ENCODE measurements at places on chromosomes 6 and 20.

DNA sequence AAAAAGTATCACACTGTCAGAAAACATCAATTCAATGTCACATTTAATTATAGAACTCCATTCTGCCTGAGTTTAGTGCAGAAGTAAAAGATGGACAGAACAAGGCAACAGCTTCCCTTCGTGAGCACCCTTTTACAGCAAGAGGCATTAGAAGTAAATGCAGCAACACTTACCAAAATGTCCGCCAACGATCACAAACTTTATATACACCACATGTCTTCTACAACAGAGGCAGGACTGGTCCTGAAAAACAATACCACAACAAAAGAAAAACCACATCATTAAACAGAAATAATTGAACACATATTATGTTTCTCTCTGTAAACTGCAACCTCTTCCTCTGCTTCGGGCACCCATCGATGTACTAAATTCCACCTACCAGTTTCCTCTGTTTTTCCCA, 92.9 kb downstream of the FYN start:
- no peak for DNase-seq

GRCh38 chr6:89977808-89978748, 83.8 kb downstream of the GJA10 start:
- no peak for DNase-seq

DNA sequence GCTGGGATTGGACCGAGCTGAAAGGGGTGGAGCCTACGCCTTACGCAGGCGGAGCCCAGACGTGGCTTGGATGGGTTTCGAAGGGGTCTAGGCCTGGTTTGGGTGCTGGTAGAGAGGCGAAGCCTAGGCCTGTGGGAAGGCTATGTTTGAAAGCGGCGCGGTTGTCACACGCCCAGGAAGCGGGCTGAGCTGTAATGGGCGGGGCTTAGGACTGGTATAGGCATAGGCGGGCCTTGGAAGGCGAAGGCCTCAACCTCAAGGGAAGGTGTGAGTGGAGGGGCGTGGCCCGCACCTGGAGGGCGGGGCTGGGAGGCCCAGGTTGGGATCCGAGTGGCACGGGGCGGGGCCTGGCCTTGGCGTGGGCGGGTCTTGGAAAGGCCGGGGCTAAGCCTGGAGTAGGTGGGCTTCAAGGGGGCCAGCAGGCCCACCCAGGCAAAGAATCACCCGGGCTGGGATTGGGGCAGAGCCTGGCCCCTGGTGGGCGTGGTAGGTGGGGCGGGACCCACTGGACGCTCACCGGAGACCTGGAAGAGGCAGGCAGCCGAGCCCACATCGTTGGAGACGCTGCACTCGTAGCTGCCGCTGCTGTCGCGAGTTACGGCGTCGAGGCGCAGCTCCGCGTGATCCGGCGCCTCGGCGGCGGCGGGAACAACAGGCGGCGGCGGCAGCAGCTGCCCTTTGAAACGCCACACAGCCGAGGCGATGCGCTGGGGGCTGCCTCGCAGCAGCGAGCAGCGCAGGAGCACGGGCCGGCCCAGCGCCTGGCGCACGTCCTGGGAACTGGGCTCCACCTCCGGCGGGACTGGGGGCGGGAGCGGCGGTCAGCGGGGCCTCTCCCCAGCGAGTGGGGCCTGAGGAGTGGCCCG, 49.0 kb downstream of the MDGA1 start:
- no peak for DNase-seq

GRCh38 chr6:42503894-42504293, 52.2 kb upstream of the TRERF1 start:
- DNase-seq: no peak

- no peak for DNase-seq
These were observed 25.7 kb downstream of the MUC22 start for GRCh38 chr6:31035862-31036497.

GRCh38 chr6:122752459-122752858, 27.1 kb upstream of the FABP7 start:
- no peak for DNase-seq

DNA sequence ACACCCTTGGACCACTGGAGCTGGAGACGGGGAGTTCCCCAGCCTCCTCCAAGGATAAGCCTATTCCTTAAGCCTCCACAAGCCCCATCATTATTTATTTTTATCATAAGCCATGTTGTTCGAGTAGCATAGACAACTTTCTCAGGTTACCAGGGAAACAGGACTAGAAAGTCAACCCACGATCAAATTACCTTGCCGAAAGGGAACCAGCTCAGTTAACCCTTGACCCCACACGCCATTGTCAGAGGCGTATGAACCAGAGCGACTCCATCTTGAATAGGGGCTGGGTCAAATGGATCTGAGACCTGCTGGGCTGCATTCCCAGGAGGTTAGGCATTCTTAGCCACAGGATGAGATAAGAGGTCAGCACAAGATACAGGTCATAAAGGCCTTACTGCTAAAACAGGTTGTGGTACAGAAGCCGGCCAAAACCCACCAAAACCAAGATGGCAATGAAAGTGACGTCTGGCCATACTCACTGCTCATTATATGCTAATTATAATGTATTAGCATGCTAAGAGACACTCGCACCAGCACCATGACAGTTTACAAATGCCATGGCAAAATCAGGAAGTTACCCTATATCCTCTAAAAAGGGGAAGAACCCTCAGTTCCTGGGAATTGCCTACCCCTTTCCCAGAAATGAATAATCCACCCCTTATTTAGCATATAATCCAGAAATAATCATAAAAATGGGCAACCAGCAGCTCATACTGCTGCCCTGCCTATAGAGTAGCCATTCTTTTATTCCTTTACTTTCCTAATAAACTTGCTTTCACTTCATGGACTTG, 22.4 kb downstream of the SYNJ2 start:
- no peak for DNase-seq

DNA sequence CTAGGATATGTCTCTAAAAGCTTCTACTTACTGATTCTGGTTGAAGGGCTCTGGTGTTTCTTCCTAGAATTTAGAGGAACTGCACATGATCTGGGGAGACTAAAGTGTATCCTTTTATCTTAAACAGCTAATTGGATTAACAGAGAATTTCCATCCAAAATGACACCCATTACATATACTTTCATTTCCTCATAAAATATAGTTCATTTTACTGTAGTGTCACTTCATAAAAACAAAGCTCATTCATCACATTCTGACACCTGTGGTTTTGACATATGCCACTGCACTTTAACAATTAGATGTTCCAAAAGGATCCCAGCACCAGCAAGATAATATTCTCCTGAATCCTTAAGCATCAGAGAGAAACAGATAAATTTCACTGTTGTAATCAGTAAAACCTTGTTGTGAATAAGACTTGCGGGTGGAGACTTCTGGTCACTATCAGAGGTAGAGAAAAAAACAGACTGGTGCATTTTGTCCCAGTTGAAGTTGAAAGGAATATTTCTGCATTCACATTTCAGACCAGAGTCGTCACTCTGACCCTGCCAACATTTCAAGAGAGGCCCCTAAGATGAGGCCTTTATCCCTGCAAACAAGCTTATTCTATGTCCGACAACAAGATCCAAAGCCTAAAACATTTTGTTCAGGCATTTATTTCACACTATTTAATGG, 175.3 kb upstream of the BMP5 start:
- no peak for DNase-seq

DNA sequence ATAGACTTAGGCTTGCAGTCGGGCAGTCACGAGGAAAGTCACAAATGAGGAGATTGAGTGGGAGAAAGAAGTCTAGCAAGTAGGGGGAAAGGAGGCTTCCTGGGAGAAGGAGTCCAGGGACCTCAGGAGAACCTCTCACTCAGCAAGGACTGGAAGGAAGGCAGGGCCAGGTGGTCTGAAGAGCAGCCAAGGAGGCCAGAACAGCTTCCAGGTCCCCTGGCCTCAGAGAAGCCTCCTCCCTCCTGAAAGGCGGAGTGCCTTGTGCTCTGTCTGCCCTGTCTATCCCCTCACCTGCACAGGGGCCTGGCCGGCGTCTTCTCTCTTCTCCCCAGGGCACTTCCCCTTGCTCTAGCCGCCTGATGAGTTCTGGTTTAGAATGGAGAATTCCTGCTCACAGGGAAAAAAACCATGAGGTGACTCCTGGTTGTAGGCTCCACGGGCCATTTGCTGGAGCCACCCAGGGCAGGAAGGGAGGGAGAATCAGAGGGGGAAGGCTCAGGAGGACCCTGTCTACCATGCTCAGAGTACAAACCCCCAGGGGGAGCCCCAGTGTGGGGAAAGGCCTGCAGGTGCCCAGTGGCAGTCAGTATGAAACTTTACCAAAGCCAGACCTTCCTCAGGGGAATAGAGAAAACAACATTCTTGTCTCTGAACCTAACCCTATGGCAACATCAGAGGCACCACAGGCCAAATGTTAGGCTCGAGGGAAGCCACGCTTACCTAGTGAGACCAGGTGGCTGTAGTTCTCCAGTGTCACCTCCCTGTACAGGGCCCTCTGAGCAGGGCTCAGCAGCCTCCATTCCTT, 11.2 kb downstream of the ZNF337 start:
- DNase-seq: no peak

DNA sequence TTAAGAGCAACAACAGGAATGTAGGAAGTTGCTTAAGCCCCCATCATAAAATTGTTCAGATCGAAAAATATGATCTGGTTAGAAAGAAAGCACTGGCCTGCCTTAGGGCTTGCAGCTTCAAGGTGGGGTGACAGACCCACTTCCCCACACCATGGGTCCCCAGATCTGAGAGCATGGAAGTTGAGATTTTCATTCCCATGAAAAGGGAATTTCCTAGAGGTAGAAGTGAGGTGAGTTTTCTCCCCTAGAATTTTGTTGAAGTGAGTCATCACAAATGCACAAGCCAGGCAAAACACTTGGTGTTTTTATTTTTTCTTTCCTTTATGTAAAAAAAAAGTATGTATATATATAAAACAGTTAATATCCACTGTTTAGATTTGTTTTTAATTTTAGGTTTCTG, 213.6 kb upstream of the SUPT3H start:
- DNase-seq: no peak

- DNase-seq: no peak
These were observed 13.7 kb downstream of the KIF3B start for GRCh38 chr20:32291166-32291565.

DNA sequence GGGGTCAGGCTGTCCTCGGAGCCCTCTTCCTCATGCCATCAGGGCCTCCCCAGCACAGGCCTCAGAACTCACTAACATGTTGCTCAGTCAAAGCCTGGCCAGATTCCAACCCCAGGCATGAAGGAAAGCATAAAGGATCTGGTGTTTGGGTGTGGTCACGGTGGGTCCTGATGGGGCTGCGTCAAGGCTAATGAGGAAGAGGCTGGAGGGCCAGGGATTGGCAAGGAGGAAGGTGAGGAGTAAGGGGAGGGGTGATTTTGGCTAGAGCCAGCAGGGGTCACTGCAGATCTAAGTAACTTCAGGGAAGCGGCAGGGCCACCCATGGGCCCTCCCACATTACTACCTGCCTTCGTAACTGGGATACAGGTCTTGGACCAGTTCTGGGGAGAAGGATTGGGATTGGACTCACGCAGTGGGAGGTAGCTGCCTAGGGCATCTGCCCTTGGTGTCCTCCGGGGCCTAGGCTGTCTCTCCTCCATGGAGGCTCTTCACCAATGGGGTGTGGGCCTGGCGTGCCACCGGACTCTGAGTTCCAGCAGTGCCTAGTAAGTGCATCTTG, 36.2 kb upstream of the MRPS18A start:
- DNase-seq: peak; percentile 35

DNA sequence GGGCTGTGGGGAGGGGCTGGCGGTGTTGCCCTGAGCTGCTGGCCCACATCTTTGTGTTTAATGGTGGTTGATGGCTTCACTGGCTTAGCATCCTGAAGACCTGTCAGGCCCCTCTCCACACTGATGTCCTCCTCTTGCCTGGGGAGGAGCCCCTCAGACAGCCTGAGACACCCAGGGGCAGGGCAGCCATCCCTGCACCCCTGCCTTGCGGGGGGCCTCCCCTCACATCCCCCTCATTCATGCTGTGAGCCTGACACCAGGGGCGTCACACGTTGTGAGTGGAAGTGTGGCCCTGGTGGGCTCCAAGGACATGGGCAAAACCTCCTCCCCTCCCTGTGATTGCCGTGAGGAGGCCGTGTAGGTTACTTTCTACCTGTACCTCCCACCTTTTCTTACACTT, 152.7 kb downstream of the DTNBP1 start:
- DNase-seq: no peak

DNA sequence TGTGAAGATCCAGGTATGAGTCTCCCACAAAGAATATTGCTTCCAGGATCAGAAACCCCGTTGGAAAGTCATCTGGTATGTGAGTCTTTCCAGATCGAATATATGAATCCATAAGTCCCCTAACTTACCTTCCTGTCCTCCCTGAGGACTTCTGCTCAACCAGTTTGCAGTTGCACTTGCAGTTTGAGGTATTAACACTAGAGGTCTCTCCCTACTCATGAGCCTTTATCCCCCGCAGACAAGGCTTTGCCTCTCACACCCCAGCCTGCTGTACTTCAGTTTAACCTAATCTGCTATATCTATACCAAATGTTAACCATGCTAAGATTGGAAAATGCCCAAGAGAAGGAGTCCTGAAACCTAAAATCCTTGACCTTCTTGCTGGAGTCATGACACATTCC, 135.3 kb upstream of the DEFB112 start:
- DNase-seq: no peak

- no peak for DNase-seq
These were observed 52.2 kb downstream of the FKBP1C start for GRCh38 chr6:63263444-63263843.

GRCh38 chr6:87743454-87743853, 41.4 kb upstream of the AKIRIN2 start:
- no peak for DNase-seq

GRCh38 chr6:150004101-150004782, 21.1 kb downstream of the RAET1L start:
- no peak for DNase-seq

DNA sequence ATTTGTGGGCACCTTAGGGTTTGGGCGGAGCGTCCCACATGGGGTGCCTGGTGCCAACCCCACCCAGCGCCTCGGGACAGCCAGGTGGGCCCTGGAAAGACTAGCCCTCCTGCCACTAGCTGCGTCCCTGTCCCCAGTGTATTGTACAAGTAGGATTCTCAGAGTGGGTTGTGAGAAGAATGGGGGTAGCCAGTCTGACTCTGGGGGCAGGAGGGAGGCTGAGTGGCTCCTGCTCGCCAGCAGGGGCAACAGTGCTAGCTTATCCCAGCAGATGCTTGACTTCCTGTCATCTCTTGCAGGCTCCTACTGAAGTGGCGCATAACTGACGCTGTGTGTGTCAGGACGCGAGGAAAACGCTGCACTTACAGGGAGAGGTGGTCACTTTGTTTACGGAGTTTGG, 9.3 kb downstream of the PSMA7 start:
- DNase-seq: no peak

DNA sequence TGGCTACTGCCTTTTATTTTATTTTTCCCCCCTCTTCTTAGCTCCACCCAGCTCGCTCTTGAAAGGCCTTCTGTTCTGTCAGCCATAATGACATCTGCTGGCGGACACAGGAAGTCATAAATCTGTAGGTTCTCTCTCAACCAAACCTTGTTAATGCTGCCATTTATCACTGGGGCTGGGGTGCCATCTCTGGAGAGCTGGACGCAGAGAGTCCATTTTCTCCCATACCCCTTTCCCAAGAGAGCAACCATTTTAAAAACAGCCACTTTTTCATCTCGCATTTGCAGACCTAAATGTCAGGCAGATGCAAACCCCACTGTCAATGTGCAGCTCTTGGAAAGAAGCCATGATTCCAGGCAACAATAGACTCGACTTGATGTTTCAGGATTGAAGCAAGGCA, 13.0 kb upstream of the TSHZ2 start:
- DNase-seq: no peak

Measured in stimulated activated CD8-positive, alpha-beta memory T cell treated with anti-CD3 and anti-CD28 coated beads, Interleukin-12 subunit alpha, Interleukin-12 subunit beta, amount 100 ng/mL, for 4 hours (primary cell).